ENCODE measurements at places on chromosomes 12 and 14.

GRCh38 chr14:74762917-74763802, at the start of gene YLPM1:
TSS of gene YLPM1 (plus strand) at chr14:74763316. CDS start at chr14:74763490, 174 bp downstream.
- DNase-seq, result peak; percentile 98

GRCh38 chr12:67637718-67638117, 10.8 kb upstream of the DYRK2 start:
- no peak for DNase-seq

GRCh38 chr14:90447720-90448497, 51.1 kb downstream of the CALM1 start:
- no peak for DNase-seq

DNA sequence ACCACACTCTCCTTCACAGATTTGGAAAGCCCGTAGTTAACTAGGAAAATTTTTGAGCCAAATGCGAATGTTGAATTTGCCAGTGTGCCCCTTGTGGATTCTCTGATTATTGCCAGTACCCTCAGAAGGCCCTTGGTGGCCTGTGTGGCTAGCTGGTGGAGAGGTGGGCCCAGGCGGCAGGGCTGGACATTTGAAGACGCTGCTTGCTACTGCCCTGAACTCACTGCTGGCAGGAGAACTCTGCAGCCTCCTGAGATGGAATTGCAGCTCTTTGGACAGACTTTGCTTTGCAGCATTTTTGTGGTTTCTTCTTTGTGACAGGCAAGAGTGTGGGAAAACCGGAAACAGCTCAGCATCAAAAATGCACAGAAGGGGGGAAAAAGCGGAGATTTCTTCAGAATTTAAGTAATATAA, 97.6 kb downstream of the TGFB3 start:
- DNase-seq, result peak; percentile 51

- no peak for DNase-seq
Measured at GRCh38 chr14:96911499-96912149, 114.4 kb downstream of the VRK1 start.

GRCh38 chr12:40127408-40127807, 21.5 kb upstream of the SLC2A13 start:
- DNase-seq, result no peak

DNA sequence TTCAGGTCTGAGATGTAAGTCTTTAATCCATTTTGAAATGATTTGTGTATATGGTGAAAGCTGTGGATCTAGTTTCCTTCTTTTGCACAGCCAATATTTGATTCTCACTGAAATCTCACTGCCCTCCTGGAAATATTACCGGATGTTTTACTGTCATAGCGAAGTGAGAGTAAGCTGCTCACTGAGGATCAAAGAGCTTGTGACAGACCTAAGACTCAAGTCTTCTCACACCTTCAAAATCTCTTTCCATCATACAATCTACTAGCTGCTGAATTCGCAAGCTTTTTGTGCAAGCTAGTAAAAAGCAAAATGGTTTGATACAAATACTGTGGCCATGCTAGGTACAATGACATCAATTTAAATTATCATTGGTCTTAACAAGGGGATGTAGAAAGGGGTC, 3.9 kb downstream of the LRRK2 start:
- DNase-seq, result no peak

GRCh38 chr12:27505761-27506160, 18.2 kb upstream of the PPFIBP1 start:
- no peak for DNase-seq

DNA sequence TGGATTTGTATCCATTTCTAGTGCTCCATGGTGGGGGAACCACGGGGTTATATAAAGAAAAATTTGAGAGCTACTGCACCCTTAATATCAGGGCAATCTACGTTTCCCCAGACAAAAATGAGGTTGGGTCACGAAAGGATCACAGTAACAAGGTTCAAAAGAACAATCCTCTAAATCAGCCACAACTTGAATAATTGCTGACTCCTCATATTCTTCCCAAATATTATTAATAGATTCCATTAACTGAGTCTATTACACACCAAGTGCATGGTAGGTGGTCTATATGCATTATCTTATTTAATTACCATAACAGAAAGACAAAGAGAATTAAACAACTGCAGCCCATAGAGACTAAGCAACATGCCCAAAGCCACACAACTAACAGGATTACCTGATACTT, 438.2 kb downstream of the ETNK1 start:
- DNase-seq, result no peak
